ENCODE measurements at places on chromosomes 3 and 15.

- DNase-seq = no peak
Measured at GRCh38 chr3:31575448-31575847, 42.7 kb downstream of the STT3B start.

- DNase-seq = peak; percentile 55
Measured at GRCh38 chr15:32029862-32030781, at the start of gene CHRNA7. TSS of gene CHRNA7 (plus strand) at chr15:32030515. CDS start at chr15:32030595, 80 bp downstream.

GRCh38 chr3:187342255-187342654, 25.9 kb upstream of the RTP4 start:
- DNase-seq = no peak

DNA sequence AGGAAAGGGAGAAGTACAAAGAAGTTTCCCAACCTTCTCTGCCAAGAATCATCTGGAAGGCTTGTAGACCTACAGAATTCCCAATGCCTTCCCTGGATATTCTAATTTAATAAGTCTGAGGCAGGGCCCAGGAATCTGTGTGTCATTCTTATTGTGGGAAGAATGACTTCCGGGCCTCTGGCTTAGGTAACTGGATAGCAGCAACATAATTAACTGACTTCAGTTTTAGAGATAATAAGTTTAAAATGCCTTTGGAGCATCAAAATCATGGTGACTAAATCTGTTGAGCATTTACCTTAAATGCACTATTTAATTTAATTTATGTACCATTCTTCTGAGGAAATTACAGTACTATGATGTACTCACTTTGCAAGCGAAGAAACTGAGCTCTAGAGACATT, 44.3 kb upstream of the TM4SF1 start:
- no peak for DNase-seq

DNA sequence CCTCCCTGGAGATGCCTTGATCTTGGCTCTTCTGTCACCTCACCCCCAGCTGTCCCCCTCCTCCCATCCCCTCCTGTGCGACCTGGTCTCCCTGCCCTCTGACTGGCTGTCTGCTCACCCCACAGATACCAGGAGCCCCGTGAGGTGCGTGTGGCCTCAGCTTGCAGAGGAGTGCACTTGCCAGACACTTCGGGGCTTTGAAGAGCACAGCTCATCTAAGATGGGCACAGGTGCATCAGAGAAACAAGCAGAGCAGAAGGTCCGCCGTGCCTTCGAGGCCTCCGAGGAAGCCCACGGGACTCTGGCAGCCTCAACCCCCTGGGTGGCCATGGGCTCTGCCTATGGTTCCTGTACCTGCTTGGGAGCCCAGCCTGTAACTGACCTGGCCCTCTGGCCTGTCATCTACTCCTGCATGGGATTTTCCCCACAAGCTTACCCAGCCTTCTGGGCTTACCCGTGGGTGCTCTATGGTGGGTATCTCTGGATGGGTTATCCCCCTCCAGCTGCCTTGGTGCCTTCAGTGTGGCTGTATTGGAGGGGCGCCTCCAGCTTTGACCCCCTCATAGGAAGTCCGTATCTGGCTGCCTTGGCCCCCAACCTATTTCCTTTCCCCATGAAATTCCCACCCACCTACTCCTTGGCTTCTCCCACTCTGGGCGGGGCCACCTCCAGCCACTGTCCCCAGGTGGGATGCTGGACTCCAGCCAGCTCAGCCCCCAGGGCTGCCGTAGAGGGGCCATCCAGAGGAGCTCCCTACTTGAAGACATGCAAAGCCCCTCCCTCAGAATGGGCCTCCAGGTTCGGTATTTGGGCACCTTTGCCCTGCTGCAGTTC, 3.8 kb downstream of the PRR23E start:
- no peak for DNase-seq

DNA sequence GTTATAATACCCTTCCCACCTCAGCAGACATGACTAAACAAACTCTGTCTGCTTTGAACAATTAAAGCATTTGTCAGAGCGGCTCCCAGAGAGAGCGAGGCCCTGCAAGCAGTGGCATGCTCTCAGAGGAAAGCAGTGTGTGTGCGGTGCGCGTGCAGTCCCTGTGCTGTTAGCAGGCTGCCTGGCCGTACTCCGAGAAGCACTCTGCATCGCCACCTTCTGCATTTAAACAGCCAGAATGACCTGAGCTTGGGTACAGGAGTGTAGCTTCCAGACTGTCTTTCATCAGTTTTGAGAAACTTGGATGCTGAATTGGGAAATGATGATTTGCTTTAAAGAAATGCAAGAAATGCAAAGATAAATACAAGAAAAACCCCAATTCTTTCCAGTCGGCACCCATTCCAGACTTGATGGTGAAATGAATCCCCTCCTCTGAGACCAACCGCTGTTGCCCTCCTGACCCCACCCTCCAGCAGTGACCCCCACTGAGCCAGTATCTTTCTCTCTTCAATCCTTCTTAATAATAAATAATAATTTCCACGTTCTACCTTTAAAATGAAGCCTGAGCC, 113.5 kb downstream of the VGLL4 start:
- peak; percentile 99 for DNase-seq

GRCh38 chr3:182241766-182242488, 530.2 kb downstream of the SOX2 start:
- DNase-seq = peak; percentile 43

DNA sequence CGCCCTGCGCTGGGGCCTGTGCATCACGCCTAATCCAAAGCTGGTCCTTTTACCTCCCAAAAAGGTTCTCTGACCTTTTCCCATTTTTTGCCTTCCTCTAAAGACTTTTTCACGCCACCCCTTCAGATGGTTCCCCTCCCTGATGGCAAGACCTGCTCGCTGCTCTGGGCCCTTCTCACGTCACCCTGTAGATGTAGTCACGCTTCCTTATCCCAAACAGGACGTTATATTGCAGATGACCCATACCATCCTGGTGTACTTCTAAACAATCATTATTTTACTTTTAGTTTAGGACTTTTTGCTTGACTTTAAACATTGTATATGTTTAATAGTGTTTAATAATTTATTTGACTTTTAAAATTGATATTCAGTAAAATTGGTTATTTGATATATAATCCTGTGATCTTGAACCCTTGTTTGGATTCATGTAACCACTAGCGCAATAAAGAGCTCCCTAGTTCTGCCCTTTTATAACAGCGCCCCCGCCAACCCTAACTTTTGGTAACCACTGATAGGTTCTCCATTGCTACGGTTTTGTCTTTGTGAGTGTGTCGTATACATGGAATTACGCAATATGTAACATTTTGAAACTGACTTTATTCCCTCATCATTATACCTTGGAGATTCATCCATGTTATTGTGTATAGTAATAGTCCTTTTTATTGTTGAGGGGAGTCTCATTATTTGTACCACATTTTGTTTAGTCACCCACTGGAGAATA, 159.0 kb upstream of the CHRNA7 start:
- DNase-seq = no peak

GRCh38 chr3:83453056-83453455, 1505.7 kb upstream of the CADM2 start:
- no peak for DNase-seq

- no peak for DNase-seq
Measured at GRCh38 chr3:13044496-13045240, 28.6 kb downstream of the IQSEC1 start.

DNA sequence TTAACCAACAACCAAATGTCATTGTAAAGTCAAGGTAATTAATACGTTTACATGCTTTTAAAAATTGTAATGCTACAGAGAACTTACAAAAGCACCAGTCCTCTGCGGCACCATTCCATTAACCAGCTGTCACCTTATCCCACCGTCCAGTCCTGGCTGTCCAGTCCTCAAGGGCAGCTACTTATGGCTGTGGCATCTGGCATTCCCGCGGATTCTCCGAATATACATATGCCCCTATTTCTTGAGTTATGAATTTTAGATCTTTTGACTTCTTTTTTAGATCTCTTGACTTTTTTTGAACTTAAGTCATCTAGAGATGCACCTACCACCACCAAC, 382 bp upstream of the POMGNT2 start:
- no peak for DNase-seq

- DNase-seq = no peak
Measured at GRCh38 chr3:195171093-195171873, 99.7 kb downstream of the XXYLT1 start.

- DNase-seq = no peak
Measured at GRCh38 chr3:12840591-12841148, 695 bp downstream of the RPL32 start.

DNA sequence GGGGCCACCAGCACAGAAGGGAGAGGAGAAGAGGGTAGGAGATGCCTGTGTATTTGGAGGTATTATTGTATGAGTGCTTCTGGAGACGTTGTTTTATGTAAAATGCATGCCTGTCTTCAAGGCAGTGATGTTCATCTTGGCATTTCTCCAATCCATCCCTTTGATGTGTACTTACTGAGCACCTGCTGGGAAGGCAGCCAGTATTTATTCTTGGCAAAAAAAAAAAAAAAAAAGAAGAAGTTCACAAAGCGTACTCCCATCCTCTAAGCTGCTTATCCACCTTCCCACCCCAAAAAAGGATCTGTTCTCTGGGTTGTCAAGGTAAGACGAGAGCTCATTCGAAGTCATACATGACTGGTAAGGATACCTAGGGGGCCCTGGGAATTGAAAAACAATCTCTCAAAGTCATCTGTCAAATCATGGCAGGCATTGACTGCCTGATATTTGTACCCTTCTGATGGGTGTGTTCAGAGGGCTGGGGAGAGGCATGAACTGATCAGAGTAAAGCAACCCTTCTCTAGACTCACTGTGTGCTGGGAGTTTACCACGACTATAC, 30.0 kb upstream of the SLC6A1 start:
- no peak for DNase-seq

GRCh38 chr3:31776016-31776415, 205.0 kb downstream of the OSBPL10 start:
- peak; percentile 16 for DNase-seq

- DNase-seq = no peak
Measured at GRCh38 chr3:82743196-82743595, 981.8 kb upstream of the GBE1 start.

DNA sequence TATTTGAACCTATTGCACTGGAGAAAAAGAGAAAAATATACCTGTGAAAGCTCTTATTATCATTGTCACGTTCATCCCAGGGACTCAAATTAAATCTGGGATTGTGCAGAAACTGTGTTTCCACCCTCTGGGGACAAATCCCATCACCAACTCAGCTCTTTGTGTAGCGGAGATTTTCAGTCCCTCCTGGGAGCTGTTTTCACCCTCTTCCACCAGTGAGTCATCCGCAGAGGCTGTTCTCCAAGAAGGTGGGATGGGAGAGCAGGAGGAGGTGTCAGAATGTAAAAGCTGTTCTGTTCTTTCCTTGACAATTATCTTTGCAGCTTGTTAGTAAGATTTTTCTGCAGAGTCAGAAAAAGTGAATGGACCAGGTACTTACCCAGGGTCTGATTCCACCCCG, 28.0 kb downstream of the SV2B start:
- DNase-seq = no peak

All from fibroblast of skin of abdomen (primary cell).